ENCODE measurements at places on chromosomes 7 and 10.

DNA sequence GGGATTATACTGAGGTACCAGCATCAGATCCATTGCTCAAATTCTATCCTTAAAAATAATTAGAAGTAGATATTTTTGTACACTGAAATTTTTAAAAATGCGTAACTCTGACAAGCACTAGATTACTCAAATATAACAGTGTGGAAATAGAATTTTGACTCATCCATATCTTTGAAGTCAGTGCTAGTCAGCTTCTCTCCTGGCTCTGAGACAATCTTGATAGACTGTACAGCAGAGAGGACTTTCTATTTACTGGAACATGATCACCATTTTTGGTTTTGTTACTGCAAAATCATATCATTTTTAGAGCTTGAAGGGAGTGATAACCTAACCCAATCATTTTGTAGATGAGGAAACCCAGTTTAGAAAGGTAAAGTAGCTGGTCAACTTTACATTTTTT is 195.0 kb downstream of the MTERF1 start:
- no peak for DNase-seq

DNA sequence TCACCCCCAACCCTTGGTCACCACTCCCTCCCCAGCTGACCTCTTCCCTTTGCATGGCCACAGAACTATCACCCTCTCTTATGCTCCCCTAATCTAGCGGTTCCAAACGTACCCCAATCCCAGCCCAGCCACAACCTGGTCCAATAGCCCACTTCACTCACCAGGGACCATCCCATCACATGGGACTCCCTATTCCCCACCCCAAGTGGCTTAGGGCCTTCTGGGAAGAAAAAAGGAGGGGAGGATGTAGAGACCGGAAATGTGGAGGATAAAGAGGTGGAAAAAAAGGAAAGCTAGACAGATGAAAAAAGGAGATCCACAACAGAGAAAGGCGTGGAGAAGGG is 30.3 kb upstream of the PAX2 start:
- no peak for DNase-seq

GRCh38 chr10:33334805-33335550 is 511 bp upstream of the NRP1 start:
- peak; percentile 20 for DNase-seq

GRCh38 chr7:129298268-129298893 is 73.6 kb downstream of the AHCYL2 start:
- peak; percentile 49 for DNase-seq

DNA sequence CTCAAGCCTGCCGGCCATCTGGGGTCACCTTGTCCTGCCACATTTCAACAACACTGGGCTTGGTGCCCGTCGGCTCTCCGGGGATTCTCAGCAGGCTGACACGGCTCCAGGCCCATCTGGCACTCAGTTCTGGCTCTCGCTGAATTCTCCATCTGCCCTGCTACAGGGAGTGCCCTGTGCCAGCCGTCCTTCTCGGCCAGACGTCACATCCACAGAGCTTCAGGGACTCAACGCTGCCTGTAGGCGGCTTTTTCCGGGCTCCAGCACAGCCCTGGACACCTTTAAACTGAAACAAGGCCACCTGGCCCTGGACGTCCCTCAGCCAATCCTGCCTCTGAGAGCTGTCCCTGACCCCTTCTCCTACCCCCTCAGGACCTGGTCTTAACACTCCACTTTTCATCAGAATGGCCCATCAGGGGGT is 43.0 kb downstream of the TMEM130 start:
- no peak for DNase-seq

DNA sequence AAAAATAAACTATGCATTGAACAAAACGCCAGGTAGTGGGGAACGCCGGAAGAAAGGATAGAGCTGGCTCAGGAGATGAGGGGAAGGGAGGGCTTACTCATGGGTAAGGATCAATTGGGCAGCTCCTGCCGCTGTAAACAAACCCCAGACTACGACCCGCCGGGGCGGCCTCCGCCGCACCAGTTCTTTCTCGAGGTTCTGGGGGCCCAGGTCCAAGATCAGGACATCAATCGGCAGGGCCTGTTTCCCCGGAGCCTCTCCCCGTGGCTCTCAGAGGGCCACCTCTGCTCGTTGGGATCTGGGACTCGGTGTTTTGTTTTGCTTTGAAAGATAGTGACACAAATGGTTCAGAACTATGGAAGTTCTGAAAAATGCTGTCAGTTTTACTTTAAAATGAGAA is 140.4 kb downstream of the ELFN1 start:
- DNase-seq = no peak

GRCh38 chr7:95440394-95441038 is 5.7 kb upstream of the PON2 start:
- no peak for DNase-seq

DNA sequence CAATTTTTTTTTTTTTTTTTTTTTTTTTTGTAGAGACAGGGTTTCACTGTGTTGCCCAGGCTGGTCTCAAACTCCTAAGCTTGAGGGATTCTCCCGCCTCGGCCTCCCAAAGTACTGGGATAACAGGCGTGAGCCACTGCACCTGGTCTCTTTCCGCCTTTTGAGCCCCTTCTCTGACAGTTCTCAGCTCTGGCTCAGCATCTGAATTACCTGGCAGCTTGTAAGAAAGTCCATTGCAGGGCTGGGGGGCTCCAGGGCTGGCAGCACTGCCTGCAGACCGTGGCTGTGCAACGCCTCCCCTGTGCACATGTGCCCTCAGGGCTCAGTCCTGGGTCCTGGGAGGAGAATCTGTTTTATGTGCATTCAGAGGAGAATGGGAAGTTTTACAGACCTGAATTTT is 37.6 kb downstream of the VWA2 start:
- DNase-seq = no peak

DNA sequence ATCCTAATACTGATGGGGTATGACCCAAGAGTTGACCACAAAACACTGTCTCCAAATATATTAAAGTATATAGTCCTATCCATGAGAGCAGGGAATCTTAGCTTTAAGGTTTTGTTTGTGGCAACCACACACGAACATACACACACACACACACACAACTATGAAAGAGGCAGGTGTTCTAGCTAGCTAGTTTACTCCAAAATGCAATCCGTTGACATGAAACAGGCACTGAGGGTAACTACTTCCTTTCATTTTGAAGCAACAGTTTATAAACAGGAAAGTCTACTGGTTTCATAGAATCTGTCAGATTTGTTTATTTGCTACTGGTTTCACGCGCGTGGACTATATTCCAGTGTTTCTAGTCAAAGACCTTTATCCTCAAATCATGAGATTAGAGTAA is 14.8 kb downstream of the HTR5A start:
- peak; percentile 55 for DNase-seq

- no peak for DNase-seq
These were observed 73.3 kb downstream of the NRCAM start for GRCh38 chr7:108382932-108383331.

DNA sequence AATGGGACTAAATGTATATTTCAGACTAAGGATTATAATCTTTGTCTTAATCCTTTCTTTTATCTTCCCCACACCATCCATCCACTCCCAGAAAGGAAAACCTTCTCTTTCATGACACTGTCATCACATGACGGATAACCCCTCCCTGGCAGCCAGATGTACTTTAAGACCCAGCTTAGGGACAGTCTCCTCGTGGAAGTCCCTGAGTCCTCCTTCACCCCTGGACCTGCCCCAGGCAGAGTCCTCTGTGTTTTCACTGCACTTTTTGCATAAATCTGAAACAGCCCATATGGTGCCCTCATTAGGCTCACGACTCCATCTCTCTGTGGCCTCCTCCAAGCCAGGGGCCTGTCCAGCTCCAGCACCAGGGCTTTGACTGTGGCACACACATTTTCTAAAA is 16.0 kb downstream of the NRAP start:
- no peak for DNase-seq

- DNase-seq = no peak
These were observed 9.1 kb downstream of the COMTD1 start for GRCh38 chr10:75226656-75227055.

- no peak for DNase-seq
These were observed 92.9 kb downstream of the SFMBT2 start for GRCh38 chr10:7317786-7318446.

GRCh38 chr10:57919864-57920263 is 347.8 kb downstream of the IPMK start:
- DNase-seq = no peak

DNA sequence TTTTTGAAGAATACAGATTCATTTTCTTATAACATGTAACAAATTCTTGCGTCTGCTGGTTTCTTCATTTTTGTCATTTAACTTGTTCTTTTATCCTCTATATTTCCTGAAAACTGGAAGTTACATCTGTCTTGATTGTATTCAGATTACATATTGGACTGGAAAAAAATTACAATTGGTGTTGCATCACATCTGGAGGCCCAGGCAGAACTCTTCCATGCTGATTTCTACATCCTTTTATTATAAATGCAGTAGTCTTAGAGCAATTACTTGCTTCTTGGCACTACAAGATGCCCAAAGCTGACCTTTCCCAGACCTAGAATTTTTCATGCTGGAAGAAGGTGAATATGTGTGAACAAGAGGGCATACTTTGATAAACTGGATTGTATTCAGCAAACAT is 460.9 kb upstream of the CNTNAP2 start:
- DNase-seq = no peak

DNA sequence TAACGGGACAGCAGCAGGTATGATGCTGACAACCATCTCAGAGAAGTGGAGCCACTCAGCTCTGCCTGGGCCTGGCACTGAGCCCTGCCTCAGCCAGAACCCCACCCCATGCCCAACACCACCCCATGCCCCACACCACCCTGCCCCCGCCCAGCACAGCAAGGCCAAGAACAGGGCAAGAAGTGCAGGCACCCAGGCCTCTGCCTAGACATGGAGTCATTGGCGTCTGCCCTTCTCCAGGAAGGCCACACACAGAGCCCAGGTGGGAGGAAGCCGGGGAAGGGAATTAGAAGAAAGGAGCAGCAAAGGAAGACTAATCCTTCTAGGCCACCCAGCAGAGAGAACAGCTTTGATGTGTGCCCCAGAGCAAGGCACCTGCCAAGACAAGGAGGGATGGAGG is 18.9 kb downstream of the CAMK2G start:
- no peak for DNase-seq

GRCh38 chr10:95501203-95502094 is 59.7 kb downstream of the SORBS1 start:
- no peak for DNase-seq

- DNase-seq = no peak
These were observed 66.1 kb downstream of the STEAP1B start for GRCh38 chr7:22433710-22434460.

GRCh38 chr10:100315615-100316014 is 14.4 kb downstream of the PKD2L1 start:
- DNase-seq = no peak

DNA sequence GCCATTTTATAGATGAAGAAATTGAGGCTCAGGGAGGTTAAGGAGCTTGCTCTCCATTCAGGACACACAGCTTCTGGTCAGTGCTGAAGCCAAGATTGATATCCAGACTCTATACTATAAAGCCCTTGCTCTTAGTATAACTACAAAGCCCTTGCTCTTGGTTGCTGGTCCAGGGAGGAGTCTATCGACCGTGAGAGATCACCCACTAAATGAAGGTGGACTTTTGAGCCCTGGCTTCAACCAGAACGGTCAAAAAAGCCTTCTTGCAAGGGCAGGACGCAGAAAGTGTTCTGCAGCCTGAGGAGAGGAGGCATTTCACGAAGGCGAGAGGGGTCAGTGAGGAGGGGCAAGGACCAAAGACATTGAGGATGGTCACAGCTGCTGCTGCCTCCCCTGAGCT is 176.3 kb downstream of the CYP26A1 start:
- no peak for DNase-seq

GRCh38 chr10:112851588-112852211 is 98.3 kb upstream of the TCF7L2 start:
- DNase-seq = no peak

GRCh38 chr7:36777855-36778254 is 53.6 kb upstream of the AOAH start:
- no peak for DNase-seq

- DNase-seq = peak; percentile 59
These were observed 640 bp downstream of the ANKMY2 start for GRCh38 chr7:16644636-16645592.

DNA sequence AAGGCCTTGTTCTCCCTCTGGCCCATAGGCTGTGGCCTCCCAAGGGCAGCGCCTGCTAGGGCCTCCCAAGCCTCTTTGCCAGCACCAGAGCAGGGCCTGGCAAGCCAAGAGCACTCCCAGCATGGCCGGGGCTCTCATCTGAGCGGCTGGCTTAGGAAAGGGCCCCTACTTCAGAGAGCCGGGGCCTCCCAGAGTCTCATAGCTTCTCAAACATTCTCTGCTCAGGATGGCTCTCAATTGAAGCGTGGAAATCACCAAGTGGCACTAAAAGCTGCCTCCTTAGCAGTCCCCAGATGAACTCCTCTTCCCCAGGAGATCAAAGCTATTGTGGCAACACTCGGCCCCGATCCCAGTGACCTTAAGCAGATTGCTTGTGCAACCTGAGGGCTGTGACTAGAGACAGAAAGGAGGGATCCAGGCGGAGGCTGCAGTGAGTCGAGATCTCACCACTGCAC is 69.4 kb downstream of the FAM53B start:
- DNase-seq = no peak

DNA sequence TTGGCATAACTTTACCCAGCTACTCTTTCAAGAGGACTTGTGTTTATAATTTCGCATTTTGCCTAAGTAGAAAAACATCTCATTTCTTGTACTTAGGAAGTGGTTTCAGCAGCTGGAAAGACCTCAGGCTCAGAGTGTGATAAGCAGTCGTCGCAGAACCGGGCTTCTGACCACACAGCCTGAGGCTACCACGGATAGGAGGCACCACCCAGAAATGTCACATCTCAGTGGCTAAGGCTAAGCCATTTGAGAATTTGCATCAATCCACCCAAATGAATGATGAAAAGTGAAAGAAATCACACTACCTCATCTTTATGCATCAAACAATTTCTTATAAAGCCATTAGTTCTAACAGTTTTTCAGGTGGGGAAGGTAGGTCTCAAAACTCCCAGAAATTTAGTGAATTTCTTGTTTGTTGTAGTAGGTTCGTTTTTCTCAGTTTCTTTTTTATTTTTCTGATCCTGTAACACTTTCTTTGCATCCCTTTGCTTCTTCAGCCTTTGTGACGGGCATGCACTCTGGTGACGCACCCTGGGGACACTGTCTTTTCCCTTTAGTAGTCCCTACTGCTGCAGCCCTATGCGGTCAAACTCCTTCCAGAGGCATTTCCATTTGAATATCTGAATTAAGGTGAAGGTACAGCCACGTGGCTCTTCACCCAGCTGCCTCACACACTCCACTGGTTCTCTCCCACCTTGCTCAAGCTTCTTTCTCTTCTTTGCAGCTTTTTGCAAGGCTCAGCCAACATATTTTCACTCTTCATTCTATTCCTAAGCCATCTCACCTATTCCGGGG is 68.5 kb downstream of the MAP3K8 start:
- peak; percentile 80 for DNase-seq

DNA sequence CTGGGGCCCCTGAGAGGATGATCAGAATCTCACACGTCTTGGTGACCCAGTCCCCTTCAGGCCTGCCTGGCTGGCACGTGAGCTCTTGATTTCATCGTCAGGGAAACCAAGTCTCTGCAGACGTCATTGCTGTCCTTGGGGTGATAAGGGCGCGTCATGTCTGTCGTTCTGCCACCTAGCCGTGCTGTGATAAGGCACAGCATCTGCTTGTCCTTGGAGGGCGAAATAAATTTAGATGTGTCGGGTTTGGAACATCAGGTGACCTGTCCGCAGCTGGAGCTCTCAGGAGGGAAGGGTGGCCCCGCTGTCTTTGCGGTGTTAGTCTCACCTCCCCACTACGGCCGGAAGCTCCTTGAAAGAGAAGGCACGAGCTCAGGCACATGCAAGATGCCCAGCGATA is 129.2 kb downstream of the GRK5 start:
- DNase-seq = no peak

Data from activated CD4-positive, alpha-beta T cell treated with anti-CD3 and anti-CD28 coated beads, Interleukin-10, Interleukin-2, amounts not matched to agents 100 ng/mL and 50 ng/mL, durations not matched to agents 16 hours and 8 hours (primary cell).